Smooth muscle cell of the brain vasculature (primary cell): ENCODE measurements at places on chromosomes 3 and 15.
A peak's percentile ranks its signal among the peaks of the same experiment; 100 is the strongest.

DNA sequence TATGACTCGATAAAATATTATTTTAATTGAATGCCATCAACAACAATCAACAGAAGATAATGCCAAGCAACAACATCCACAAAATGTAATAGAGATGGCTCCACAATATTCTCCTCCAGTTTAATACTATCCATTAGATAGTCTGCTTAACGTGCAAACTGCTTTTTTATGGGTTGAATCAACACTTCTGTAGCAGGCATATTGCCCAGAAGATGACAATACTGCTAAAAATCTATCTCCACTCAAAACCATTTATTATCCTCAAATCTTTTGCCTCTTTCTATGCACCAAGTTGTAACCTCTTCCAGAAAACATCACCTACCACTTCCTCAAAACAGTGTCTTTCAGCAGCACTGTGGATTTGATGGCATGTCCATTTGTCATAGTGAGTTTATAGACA is 295.7 kb upstream of the LMCD1 start:
- no peak for DNase-seq

- no peak for DNase-seq
These were observed 39.1 kb downstream of the MAGI1 start for GRCh38 chr3:65999606-66000005.

DNA sequence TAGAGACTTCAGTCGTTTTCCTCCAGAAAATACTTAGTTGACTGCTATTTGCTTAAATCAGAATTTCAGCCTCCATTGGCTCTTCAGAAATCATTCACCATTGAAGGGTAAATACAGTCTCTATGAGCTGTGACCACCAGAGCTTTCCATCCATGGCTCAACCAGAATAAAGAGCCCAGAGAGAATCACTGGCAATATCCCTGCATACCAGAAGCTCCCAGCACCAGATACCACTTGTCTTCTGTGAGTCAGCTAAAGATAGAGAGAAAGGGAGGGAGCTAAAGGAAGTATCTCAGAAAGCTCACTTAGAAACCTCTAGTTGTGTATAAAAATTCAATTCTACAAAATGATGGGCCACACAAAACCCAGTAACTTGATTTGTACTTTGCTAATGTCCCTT is 115.2 kb upstream of the TMCO5A start:
- no peak for DNase-seq

DNA sequence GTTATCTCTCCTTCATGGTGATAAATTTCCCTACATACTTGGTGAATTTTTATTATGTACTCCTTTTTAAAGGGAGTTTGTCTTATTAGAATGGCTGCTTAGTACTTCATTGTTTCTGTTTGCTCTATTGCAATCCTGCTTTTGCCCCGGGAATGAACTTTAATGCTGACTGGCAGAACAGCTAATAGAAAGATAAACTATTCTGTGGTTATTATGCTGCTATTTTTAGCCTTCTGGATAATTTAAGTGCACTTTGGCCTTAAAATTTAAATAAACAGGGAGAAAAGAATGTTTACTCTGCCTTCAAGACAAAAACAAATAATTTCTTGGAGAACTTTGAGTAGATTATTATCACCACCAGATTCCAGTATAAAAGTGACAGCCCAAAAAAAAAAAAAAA is 413.8 kb upstream of the CCDC54 start:
- no peak for DNase-seq

DNA sequence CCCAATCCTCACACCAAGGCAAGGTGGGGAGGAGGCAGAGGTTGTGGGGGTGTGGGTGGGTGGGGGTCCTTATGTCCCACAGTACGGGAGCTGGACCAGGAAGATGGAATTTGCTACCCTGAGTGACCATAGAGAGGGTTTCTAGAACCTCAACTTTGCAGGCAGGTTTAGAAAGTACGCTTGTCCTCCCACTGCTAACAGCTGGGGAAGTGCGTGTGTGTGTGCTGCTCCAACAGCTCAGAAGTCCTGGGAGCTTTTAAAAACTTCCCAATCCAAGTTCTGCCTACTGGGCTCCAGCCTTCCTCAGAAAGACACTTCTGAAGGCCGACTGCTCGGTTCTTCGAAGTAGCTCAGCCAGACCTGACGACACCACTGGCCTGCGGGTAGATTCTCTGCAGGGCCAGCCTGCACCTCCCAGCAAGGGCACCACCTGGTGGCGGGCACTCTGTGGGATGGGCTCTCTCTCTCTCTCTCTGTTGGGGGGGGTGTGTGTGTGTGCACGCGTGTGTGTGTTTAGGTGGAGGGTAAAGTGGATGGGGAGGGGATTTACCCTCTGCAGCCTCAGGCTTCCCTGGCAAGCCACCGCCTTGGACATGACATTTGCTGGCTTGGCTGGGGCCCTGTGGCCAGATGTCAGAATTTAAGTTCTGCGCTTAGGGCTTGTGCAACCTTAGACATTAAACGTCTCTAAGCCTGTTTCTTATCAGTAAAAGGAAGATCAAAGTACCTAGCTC is 15.6 kb downstream of the TMEM158 start:
- DNase-seq: peak; percentile 61

DNA sequence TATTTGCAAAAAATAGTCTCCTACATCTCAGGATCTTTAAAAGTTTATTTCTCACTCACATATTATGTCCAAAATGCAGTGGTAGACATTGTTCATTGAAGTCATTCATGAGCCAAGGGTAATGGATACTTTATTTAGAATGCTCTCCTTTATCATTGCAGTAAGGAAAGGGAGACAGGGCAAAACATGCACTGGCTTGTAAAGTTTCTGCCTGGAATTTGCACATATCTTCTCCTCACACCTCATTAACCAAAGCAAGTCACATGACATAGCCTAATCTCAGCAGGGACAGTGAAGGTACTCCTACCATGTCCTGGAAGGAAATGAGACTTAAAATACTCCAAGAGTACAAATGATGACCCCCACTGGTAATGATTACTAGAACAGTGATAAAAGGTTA is 333.7 kb upstream of the EPHA3 start:
- DNase-seq: no peak

DNA sequence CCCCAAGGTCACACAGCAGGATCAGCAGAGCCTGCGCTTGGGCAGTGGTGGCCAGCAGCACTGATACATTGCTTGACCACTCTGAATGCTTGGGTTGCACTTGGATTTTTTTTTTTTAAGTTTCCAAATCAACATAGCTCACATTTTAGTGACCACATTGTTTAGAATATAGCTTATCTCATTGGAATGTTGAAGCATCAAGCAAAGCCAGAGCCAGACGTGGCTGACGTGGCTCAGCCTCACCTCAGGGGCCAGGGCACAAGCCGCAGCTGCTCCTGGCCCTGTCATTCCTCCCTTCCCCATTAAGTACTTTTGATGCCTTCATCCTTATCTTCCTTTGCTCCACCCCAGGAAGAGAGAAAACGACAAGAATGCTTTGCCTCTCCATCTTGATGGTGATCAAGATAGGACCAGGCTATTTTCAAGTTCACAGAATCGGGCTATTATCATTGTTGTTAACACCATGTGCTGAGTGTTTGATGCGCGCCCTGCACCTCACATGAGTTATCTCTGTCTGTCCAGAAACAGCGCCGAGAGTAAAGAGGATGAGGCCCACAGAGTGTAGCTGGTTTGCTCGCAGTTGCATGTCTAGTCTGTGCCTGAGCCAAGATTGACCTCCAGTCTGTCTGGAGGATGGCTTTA is 75.8 kb downstream of the AAGAB start:
- DNase-seq: peak; percentile 77

- DNase-seq: no peak
These were observed 20.2 kb upstream of the TM4SF18 start for GRCh38 chr3:149353581-149354184.

DNA sequence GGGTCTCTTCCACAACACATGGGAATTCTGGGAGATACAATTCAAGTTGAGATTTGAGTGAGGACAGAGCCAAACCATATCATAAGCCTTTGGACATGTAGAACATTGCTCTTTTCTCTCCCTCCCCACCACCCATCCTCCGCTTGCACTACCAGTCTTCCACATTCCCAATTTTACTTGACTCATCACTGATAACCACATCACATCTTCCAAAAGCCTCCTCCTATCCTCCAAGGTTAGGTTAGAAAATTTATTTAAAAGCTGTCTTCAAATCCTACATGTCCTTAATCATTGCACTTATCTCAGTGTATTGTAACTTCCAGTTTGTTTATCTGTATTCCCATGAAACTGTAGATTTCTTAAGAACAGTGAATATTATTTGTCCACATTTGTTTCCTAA is 10.4 kb downstream of the ZBED2 start:
- DNase-seq: no peak

DNA sequence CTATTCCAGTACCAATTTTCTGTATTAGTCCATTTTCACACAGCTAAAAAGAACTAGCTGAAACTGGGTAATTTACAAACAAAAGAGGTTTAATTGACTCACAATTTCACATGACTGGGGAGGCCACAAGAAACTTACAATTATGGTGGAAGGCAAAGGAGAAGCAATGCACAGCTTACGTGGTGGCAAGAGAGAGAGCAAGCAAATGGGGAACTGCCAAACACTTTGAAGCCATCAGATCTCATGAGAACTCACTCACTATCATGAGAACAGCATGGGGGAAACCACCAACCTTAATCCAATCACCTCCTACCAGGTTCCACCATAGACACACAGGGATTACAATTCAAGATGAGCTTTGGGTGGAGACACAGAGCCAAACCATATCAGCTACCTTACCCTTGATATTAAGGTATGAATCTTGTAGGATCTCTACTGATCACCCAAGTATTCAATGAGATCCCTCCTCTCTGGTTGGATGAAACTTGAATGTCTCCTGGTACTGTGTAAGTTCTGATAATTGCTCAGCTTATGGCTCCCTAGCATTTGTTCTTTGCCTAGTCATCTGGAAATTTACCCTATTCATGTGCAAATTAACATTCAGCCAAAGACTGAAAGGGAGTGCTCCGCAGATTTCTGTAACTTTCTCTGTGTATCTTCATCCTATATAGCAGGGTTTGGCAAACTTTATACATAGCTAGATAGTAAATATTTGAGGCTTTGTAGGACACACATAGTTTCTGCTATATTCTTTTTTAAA is 38.9 kb downstream of the MYL3 start:
- no peak for DNase-seq

- no peak for DNase-seq
These were observed 135.0 kb downstream of the TJP1 start for GRCh38 chr15:29687204-29687815.

GRCh38 chr15:26391567-26392194 is 381.2 kb downstream of the GABRB3 start:
- no peak for DNase-seq

DNA sequence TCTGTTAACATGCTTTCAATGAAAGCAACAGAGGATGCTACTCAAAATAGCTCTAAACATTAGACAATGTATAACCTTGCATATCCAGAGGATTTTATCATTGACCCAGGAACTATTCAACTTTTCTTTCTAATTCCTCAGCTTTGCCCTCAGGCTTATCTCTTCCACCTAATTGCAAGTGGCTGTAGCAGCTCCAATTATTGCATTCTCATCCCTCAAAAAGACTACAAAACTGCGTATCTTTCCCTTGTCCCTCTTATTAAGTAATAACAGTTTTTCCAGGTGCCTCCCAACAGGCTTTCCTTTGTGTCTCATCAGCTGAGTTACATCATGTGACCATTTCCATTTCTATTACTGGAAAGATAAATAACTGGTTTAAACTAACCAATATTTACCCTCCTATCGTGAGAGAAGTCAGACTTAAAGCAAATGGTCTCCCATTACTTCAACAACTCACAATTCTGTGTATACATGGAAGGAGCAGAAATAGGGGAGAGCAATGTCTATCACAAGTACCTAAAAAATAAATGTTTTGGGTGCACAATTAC is 78.0 kb upstream of the MBNL1 start:
- DNase-seq: no peak

GRCh38 chr15:78052001-78052401 is 25.5 kb downstream of the TBC1D2B start:
- DNase-seq: no peak

DNA sequence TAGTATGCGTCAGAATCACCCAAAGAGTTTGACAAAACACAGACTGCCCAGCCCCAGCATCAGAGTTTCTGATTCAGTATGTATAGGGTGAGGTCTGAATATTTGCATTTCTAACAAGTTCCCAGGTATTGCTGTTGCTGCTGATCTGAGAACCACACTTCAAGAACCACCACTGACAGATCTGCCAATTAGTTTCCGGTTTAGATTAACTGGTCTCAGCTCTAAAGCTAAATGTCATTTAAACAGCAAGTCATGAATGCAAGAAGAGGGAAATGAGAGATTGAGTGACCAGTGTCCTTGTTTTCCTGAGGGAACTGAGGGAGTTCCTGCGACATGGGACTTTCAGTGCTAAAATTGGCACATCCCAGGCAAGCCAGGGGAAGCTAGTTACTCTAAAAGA is 305.0 kb downstream of the ZNF385D start:
- DNase-seq: no peak

DNA sequence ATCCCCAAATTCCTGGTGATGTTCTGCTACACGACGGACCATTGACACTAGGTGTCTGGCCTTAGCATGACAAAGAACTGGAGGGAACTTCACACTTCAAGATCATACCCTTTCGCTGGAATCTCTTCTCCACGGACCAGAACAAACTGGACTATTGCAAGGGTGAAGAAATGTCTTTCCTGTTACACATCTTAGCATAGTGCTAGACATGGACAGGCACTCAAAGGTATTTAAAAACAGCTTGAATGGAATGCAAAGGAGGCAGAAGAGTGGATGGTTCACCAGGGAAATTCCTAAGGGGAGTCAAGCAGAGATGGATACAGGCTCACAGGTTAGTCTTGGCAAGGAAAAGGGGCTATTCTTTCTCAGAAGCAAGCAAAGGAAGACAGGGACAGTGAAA is 33.5 kb upstream of the PDZRN3 start:
- DNase-seq: no peak

DNA sequence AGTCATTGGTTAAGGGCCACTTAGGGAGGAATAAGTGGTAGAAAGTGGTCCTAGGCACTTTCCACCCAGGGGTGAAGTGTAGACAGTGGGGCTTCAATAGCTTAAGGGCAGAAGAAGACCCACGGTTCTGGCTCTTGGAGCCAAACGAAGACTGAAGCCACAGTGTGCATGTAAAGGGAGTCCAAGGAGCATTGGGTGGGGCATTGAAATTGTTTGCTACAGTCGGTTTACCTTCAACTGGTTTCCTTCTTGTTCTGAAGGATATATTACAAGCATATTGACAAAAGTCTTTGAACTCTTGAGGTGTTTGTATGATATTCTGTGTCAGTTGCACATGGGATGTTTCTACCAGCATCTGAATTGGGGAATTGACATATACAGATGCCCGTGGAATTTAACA is 166.5 kb upstream of the CTDSPL start:
- no peak for DNase-seq

DNA sequence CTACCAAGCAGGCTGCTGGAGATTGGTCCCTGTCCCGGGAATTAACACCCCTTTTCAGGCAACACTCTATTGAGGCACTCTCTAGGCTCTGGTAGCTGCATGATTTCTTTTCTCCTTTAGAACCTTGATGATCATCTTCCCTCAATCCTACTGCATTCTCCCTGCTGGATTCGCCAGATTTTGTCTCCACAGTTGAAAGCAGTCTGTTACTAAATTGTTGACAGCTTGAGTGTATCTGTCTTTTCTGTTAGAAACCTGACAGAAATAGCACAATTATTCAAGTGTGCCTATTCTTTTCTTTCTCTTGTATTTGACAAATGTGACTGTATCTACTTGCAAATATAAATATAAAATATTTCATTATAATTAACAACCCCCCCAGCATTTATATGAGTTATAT is 830.8 kb upstream of the CADM2 start:
- DNase-seq: no peak
